ENCODE measurements at places on chromosomes 13 and 19.
A peak's percentile ranks its signal among the peaks of the same experiment; 100 is the strongest.

DNA sequence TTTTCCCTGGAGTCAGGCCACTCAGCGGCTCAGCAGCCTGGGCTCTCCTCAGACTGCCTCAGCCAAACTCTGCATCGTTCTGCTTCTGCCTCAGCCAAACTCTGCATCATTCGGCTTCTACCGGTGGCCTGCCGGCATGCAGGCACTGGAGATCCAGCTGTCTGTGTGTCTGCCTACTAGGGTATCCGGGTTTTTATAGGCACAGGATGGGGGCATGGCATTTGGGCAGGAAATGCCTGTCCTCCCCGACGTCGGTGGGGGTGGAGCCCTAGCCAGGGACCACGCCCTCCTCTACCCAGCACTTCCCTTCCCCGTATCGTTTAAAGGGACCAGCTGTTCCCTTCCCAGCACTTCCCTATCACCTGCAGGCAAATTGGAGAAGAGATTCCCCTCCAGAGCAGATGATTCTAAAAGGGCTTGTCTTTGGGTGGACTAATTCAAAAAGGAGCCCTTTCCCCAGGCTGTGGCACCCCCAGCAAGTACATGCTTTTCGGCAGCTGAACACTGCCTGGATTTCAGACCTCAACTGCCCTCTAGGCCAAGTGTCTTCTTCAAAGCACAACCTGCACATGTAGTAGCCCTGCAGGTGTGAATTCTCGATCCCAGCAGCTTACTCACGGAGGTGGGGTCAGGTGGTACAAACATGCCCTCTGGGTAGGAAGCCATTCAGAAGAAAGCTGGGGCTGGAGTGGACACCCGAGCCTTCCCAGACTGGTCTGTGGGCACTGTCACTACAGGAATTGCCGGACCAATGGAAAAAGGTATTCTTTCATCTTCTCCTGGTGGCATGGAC, 25.4 kb upstream of the GPR12 start:
- DNase-seq = no peak

- DNase-seq = no peak
Measured at GRCh38 chr13:99123101-99124045, 77.3 kb upstream of the UBAC2 start.

GRCh38 chr13:107576430-107576829, 638.9 kb downstream of the LIG4 start:
- DNase-seq = no peak

DNA sequence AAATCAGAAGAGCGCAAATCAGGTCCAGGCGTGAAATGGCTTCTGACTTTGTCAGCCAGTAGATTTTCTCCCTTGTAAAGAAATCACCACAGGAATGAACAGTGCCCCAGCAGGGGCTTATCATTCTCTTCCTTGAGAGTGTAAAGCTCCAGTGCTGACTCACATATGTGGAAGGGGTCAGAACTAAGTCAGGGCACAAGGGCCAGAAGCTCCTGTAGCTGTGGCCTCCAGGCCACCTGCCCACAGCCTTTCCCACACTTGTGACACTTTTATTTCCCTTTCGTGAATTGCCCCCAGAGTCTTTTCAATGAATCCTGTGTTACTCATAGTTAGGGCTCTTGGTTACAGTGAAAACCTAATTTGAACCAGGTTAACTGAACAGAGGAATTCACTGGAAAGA, 99.6 kb downstream of the SUCLA2 start:
- DNase-seq = no peak

DNA sequence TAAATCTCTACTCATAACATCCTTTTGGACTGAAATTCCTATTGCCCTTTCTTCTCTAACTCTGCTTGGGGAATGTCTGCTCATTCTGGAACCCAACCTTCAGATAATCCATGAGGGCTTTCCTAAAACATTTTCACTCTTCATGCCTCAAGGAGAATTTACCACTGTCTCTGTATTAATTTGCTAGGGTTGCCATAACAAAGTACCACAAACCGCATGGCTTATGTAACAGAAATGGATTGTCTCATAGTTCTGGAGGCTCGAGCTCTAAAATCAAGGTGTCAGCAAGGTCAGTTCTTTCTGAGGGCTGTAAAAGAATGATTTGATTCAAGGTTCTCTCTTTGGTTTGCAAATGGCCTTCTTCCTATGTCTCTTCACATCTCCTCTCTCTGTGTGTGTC, 209.7 kb downstream of the LACC1 start:
- DNase-seq = no peak

DNA sequence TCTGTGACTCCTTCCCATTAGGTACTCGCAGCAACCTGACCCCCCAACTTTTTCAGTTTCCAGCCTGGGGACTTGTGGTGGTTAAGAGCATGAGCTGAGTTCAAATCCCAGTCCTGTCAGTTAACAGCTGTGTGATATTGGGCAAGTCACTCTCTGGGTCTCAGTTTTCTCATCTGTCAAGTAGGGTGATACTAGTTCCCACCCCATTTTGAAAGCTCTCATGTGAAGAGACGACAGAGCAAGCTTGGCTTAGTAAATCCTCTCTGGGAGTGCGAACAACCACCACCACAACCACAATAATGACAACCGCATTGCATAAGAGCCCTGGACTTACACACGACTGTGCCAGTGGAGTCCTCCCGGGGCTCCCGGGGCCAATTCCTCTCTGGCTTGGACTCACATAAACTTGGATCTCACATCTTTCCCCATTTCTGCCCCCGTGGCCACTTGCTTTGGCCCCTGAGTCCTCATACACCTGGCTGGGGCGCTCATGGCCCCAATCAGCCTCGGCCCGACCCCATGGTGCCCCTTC, 454 bp downstream of the BLVRB start:
- no peak for DNase-seq

- DNase-seq = no peak
Measured at GRCh38 chr13:49356223-49356622, 87.6 kb downstream of the CAB39L start.

GRCh38 chr13:111976474-111977178, 90.3 kb upstream of the SOX1 start:
- DNase-seq = no peak

- no peak for DNase-seq
Measured at GRCh38 chr13:28637714-28638355, 21.1 kb upstream of the POMP start.

DNA sequence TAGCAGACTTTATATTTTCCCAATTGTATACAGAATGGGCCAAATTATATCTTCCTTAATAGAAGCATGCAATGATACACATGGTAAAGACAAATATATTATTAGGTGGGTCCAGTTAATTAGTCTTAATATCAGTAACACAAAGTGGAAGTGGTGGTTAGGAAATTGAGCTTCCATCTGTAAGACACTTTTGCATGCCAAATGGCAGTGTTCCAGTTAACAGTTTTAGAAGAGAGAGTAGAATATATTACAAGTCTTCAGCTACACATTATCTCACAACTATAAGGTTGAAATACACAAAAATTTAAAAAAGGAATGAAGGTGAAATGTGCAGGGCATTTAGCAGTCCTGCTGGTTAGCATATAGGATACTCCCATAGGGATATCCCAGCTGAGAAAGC, 536.5 kb downstream of the PCDH9 start:
- DNase-seq = no peak

DNA sequence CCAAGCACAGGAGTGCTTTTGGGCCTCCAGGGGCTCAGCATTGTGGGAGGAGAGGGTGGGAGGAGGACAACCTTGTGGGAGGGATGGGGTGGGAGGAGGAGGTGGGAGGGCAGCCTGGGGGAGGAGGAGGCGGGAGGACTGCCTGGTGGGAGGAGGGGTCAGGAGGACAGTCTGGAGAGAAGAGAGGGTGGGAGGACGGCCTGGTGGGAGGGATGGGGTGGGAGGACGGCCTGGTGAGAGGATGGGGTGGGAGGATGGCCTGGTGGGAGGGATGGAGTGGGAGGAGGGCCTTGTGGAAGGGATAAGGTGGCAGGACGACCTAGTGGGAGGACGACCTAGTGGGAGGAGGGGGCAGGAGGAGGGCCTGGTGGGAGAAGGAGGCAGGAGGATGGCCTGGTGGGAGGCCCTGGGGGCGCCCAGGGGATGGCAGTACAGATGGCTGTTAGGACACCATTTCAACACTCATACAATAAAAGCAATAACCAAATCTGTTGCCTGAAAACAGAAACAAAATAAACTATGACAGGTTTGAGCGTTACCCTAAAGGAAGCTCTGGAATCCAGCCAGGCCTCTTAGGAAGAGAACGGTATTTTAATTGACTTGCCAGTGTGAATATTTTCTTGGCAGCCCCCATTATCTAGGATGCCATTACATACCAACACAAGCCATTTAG, 63.7 kb downstream of the CRYL1 start:
- no peak for DNase-seq

DNA sequence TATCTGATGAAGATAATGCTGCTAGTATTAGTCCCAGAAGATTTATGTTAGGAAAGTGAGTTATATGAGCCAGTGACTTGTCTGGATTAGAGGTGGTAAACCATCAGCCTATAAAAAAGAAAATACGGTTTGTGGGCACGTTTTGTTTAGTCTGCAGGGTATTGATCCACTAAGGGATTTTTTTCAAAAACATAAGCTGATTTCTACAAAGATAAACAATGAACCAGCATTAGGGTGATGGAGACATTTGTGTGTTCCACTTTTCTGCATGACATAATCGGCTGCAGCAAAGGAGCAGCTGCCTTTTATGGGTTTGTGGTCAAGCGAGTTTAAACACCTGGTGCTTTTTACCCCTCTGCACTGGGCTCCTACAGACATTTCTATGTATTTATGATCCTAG, 836.4 kb upstream of the GPC6 start:
- no peak for DNase-seq

- no peak for DNase-seq
Measured at GRCh38 chr13:86974995-86975328, 696.2 kb upstream of the SLITRK5 start.

DNA sequence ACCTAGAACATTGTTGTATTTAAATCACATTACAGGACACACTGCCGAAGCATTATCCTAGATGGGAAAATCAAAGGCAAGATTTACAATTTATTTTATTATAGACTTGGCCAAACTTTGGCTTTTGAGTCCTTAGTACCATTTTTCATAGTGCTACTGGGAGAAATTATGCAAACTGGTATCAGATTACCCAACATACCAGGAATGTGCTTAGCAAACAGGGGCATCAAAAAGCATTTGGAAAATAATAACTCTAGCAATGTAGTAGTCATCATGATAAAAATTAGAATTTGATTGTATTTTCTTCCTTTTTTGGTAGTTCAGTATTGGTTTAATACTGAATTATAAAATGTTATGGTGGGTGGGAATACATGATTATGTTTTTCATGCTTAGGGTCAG, 34.0 kb downstream of the GPC6 start:
- no peak for DNase-seq

DNA sequence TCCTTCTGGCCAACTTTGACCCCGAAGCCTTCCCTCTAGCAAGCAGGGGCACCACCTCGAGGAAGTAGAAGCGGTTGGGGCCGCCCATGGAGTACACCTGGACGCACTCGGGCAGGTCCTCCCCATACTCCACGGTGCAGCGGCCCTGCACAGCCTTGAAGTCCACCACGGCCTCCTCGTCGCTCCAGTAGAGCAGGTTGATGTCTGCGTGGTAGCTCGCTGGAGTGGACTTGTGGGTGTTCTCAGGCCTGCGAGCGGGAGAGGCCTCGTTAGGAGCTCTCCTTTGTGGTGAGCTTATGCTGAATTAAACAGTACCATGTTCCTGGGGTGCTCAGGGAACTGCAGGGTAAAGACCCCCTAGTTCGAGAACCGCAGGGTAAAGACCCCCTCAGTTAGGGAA, 22.3 kb upstream of the EIF3G start:
- DNase-seq = no peak

DNA sequence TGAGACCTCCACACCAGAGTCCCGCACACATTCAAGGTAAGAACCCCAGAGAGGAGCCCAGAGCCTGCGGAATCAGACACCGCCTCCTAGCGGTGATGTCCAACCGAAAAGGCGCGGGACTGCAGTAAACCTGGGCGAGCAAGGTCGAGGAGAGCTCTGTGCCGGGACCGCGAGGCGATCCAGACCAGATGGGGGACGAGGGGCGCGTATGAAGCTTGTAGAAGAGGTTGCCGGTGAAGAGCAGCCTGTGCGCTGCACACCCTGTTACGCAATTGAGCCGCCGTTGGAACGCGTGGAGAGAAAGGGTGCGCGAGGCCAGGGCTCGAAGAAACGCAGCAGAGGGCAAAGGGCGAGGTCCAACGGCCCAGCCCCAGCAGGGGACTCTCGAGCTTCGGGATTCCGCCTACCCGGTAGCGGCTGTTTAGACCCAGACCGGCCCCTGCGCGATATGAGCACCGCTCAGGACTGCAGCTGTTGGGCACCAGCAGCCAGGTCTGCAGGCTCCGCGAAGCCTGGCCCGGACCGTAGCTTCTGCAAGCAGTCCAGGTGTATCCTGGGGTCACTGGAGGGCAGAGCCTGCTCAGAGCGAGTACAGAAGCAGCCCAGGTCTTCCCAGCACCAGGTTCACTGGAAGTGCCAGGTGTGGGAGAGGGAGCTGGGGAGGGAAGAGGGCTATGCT, 65.9 kb upstream of the ZNF599 start:
- DNase-seq = peak; percentile 18

DNA sequence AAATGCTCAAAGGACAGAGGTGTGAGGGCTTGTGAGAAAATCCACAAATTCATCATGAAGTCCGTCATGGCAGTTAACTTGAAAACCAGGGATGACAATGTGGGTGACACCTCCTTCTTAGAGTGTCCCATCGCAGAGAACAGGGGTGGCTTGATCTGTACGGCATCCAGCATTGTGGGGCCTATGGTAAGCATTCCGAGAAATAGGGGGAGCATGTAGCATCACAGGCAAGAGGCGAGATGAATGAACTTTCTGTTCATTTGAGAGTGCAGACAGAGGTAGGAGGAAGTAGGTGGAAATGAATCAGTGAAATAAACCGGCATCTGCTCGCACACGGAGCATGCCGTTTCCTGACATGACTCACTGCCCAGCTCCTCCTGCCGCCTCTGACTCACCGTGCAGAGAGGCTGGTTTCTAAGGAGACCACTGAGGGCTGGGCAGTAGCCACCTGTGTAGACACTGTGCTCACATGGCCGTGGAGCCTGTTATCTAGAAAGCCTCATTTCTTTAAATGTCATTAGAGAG, 339.0 kb downstream of the RFC3 start:
- DNase-seq = no peak

DNA sequence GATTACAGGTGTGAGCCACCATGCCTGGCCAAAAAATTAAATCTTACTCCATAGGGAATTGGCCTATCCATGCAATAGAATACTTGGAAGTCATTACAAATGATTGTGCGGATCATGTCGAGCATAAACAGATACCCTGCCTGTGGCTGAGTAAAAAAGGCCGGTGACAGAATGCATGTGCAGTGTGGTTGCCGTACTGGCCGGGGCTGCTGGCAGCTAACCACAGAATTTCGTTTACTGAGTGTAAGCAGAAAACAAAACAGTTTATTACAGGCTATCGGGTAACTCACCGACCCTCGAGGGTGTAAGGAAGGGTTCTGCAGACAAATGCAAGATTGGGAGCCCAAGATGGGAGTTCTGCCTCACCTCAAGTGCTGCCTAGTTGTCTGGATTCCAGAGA, 127.7 kb downstream of the ZIC5 start:
- DNase-seq = no peak

GRCh38 chr19:45508861-45509691, 1.8 kb downstream of the VASP start:
- peak; percentile 37 for DNase-seq

Data from neuronal stem cell (in vitro differentiated cells).